ENCODE measurements at places on chromosomes 5 and 9.

GRCh38 chr5:32504329-32504988 is 59.9 kb upstream of the ZFR start:
- no peak for DNase-seq

- peak; percentile 23 for DNase-seq
Measured at GRCh38 chr5:159316519-159317383, 13.5 kb downstream of the IL12B start.

DNA sequence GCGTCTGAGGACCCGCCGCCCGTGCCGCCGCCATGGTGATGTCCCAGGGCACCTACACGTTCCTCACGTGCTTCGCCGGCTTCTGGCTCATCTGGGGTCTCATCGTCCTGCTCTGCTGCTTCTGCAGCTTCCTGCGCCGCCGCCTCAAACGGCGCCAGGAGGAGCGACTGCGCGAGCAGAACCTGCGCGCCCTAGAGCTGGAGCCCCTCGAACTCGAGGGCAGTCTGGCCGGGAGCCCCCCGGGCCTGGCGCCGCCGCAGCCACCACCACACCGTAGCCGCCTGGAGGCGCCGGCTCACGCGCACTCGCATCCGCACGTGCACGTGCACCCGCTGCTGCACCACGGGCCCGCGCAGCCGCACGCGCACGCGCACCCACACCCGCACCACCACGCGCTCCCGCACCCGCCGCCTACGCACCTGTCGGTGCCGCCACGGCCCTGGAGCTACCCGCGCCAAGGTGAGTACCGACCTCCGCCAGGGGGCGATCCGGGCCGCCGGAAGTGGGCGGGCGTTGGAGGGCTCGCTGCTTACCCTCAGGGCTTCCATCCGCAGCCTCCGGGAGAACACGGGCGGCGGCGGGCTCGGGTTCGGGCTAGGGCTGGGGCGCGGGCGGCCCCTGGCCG is 8.5 kb downstream of the PRR7 start:
- DNase-seq = no peak

DNA sequence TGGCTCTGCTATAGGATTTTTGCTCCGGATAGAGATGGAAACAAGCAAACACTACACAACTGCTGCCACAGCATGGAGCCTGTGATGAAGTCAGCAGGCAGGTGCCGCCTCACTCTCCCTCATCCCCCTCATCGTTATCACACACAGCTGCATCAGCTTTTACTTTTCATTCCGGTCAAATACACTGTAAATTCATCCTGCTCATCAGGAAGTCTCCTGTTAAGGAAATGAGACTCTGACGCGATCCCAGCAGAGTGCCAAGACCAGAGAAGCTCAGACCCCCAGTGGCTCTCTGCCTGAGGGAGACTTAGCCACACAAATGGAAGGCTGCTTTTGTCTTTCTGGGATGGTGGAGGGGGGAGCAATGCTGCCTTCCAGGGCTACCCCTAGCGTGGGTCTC is 270.2 kb downstream of the ELAVL2 start:
- DNase-seq = no peak

DNA sequence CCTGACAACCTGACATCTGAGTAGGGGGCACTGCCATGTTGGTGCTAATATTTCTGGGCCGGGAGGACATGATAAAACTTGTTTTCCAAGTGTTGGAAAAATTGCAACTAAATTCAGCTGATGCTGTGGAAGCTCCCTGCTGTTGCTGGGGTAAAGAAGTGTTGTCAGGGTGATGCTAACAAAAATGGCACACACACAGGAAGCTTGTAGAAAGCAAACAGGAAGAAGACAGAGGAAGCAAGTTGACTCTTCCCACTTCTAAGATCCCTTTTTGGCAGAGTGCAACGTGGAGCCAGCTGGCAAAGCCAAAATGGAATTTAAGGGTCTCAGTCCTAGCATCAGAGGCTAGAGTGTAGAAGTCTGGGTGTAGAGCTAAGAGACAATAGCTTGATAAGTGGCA is 11.3 kb upstream of the RIOK2 start:
- no peak for DNase-seq

DNA sequence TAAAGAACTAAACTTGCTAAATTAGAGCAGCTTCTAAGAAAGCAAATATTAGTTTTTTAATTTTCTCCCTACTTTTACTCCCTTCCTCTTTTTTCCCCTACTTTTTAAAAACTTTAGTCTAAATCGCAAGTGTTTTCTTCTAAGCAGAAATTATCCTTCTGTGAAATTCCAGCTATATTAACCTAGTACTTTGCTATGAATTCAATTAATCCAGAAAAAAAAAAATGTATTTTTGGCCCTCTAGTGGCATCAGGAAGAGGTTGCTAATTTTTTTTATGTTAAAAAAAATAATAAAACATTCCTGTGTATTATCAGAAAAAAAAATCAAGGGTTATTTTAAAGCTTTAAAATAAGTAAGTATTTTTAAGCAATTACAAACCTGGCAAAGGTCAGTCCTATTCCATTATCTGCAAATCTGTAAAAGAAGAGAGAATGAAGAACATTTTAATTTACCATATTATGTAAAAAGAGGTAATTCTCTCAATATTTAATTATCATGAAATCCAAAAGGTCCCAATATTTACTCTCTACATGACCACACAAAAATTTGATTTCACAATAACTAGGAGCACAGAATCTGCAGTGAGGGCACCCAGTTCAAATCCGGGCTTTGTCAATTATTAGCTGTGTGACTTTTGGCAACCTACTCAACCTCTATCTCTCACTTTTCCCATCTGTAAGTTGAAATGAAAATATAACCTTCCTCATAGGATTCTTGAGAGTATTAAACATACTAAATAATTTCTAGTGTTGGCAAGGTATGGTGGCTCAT is 52.0 kb downstream of the CEMIP2 start:
- DNase-seq = no peak

DNA sequence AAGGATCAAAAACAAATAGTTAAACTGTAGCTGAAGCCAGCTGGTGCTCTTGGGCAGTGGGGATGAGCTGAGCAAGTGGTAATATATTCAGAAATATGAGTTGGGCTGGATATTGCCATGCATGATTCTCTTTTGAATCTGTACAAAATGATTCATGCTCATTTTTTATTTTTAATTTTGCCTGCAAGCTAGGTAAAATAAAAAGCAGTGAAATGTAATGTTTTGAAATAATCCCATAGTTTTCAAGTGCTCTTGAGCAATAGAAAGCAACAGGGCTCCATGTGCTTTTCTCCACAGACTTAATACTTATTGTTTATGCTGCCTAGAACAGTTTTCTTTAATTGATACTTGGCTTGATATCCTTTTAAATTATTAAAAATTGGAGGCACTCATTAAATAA is 489.3 kb downstream of the TLE4 start:
- no peak for DNase-seq

DNA sequence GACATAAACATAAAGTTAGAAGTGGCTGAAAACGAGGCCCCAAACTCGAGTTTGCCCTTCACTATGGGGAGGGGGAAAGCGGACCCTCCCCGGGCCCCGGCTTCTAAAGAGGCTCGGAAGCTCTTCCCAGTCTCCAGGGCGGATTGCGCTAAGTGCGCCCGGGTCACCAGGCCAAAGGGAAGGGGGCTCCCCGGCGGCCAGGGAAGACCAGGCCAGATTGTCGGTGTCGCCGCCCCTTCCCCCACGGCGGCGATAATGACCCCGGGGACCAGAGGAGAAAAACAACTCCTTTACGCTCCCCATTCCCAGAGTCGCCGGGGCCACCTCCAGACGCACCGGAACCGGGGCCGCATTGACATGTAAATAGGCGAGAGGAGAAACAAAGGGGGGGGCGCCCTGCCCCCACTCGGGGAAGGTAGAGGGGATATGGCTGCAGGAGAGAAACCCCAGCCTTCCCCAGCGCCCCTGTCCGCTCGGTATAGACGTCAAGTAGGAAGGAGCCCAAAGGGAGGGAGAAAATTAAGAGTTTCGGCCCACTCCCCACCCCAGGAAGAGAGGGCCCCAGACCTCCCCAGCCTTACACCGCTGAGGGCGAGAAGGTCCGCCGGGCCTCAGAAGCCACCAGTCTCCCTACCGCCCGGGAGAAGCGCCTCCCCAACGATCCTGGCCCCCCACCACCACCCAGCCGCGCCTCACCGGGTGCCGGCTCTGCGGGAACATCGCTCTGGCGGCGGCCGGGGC is 1.7 kb downstream of the TLE1 start:
- peak; percentile 60 for DNase-seq

- no peak for DNase-seq
Measured at GRCh38 chr9:134693641-134694367, 52.2 kb downstream of the COL5A1 start.

GRCh38 chr9:34887841-34888240 is 70.2 kb upstream of the PHF24 start:
- DNase-seq = no peak

DNA sequence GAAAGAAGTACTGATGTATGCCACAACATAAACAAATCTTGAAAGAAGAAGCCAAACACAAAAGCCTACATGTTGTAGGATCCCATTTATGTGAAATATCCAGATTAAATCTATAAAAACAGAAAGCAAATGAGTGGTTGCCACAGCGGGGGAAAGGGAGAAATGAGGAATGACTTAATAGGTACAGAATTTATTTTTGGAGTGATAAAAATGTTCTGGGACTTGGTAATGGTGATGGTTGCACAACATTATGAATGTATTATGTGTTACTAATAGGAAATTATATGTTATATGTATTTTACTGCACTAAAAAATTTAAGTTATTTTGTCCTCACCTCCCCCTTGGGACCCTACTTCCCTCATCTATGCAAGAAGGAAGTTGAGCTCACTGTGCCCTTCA is 16.4 kb upstream of the TTC1 start:
- DNase-seq = no peak

DNA sequence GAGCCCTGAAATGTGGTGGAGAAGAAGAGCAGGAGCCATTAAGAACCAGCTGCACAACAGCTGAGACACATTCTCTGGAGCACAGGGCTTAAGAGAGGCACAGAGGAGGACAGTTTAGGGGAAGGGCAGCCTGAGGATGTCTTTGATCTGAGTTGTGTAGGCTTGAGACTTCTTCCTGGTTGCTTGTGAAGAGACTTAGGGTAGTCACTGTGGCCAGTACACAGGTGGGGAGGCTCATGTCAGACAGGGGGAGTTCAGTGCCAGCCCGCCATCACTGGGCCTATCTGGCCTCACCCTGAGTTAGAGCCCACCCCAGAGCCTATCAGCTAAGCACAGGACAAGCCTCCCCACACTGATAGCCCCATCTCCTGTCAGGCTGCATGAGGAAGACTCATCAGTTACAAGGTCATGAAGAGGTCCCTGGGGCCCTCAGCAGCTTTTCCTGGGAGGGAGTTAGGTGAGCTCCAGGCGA is 19.8 kb downstream of the SLC22A4 start:
- DNase-seq = no peak

GRCh38 chr9:131773911-131774379 is 34.1 kb upstream of the RAPGEF1 start:
- DNase-seq = no peak

DNA sequence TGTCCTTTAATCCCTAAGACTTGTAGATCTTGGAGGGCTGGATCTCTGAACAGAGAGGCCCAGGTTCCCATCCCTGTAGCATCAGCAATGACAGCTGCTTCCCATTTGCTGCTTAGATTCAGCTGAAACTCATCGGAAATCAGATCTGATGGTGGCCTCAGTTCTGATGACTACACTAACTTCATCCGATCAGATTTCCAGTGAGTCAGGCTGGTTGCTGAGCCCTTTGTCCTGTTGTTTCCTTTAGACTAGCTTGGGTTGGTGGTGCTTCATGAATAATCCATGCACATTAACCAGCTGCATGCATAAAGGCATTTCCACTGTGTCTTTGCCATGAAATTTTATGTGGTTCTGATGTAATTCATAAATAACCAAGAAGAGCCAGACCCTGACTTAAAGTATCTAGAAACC is 195.2 kb upstream of the TUT7 start:
- DNase-seq = no peak

DNA sequence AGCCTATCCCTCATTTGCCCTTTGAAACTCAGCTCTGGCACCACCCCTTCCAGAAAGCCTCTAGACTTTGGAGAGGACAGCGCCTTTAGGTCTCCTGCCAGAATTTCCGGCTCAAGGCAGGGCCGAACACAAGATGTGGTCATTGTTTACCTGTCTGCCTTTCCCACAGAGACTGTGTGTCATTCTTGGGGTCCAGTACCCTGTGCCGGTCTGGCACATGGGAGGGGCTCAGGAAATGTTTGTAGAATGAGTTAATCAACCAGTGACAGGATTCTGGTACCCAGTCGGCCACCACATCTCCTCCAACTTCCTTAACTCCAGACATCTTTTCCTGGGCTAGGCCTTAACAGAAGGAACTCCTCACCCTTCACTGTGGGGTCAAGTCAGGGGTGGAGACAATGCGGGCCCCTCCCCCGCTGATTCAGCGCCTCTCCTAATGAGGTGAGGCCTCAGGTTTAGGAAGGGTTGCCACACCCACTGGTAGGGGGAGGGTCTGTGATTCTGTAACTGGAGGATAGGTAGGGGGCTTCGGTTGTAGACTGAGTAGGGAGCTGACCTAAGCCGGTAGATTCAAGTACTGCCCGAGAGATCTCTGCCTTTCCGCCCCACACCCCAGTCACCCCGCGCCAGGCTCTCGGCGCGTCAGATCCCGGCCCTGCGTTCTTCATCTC is 29.3 kb downstream of the PCDH1 start:
- DNase-seq = peak; percentile 28

DNA sequence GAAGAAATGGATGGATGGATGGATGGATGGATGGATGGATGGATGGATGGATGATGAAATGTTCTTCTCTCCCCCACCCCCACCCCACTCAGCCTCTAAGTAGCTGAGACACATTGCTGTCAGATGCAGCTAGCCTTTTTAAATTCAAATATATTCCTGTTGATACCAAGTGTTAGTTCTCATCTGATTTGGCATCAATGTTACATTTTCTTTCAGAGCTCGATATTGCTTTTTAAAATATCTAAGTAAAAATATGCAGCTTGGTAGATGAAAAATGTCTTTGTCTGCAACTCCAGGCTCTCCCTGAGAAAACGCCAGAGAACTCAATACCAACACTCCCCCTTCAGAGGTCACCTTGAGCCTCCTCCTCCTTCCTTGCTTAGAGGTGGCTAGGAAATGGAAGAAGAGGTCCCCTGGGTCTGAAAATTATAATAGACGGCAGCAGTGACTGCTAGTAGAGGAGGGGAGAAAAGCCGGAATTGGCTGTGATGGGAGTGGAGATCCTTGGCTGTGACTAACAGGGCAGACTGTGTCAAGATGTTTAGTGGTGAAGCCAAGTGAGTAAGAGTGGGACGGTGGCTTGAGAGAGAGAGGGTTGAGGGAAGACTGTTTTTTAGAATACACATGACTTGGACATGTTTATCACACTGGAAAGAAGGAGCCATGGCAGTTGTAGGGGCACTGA is 156.0 kb downstream of the ZNF462 start:
- DNase-seq = no peak

- DNase-seq = no peak
Measured at GRCh38 chr5:181045316-181045715, 5.2 kb downstream of the BTNL9 start.

- DNase-seq = no peak
Measured at GRCh38 chr5:132427281-132428146, 58.0 kb downstream of the SLC22A5 start.
